ENCODE measurements at places on chromosomes 1 and 21.
A peak's percentile ranks its signal among the peaks of the same experiment; 100 is the strongest.

- H3K4me1 ChIP-seq = peaks cover 16% of the 10 kb centered on the region
- no peaks in the 10 kb centered on the region for H3K36me3 ChIP-seq
- H3K27me3 ChIP-seq = peaks cover 14% of the 10 kb centered on the region
- DNase-seq = peak; percentile 25
- no peak overlapping the region for H3K27ac ChIP-seq
These were observed 133.7 kb downstream of the PTPRU start for GRCh38 chr1:29370067-29370466.

DNA sequence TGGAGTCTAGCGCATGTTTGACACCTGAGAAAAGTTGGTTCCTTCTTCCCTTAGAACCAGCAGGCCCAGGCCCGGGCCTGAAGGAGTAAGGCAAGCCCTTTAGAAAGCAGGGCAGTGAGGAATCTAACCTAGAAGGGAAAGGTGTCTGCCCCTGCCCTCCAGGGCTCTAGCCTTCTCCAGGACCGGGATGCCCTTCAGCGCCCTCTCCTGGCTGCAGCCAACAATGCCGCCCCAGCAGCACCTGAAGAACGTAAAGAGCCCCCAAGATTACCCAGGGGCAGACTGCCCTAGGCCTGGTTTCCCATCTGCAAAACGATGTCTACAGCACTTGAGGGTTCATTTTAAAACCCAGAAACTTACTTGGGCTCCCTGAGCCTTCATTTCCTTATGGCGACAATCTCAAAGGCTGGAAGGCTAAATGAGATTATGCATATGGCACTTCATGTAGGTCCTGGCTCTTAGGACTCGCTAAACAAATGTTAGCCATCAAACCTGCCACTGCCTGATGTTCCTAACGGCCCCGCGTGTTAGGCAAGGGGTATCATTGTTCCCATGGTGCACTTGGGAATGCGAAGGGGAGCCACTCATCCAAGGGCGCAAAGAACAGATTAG is 106.7 kb upstream of the KLHDC7A start:
- H3K36me3 ChIP-seq = no peaks in the 10 kb centered on the region
- H3K27ac ChIP-seq = no peak overlapping the region
- no peak overlapping the region for H3K4me3 ChIP-seq
- no peak for DNase-seq
- H3K4me1 ChIP-seq = no peaks in the 10 kb centered on the region

GRCh38 chr1:50183378-50184133 is 74.8 kb downstream of the ELAVL4 start:
- DNase-seq = no peak
- H3K4me3 ChIP-seq = no peak overlapping the region
- H3K27me3 ChIP-seq = no peaks in the 10 kb centered on the region
- H3K36me3 ChIP-seq = no peaks in the 10 kb centered on the region
- H3K27ac ChIP-seq = no peak overlapping the region

DNA sequence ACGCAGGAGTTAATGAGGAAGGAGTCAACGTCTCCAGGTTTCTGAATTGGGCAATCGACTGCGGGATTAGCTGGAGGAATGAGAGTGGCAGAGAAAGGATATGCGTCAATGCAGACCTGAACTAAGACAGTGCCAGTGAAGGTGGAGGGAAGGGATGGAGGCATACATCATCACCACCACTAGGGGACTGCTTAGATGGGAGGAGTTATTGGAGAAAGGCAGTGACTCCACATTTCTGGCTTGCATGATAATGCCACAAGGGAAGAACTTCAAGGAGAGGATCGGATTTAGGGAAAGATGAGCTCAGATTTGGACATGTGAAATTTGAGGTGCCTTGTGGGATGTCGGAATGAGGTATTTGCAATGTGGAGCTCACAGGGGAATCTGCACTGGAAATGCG is 17.5 kb downstream of the VASH2 start:
- H3K27ac ChIP-seq = peak overlapping the region; percentile 81
- H3K4me1 ChIP-seq = peaks cover 54% of the 10 kb centered on the region
- H3K36me3 ChIP-seq = peaks cover 59% of the 10 kb centered on the region
- H3K4me3 ChIP-seq = no peak overlapping the region

DNA sequence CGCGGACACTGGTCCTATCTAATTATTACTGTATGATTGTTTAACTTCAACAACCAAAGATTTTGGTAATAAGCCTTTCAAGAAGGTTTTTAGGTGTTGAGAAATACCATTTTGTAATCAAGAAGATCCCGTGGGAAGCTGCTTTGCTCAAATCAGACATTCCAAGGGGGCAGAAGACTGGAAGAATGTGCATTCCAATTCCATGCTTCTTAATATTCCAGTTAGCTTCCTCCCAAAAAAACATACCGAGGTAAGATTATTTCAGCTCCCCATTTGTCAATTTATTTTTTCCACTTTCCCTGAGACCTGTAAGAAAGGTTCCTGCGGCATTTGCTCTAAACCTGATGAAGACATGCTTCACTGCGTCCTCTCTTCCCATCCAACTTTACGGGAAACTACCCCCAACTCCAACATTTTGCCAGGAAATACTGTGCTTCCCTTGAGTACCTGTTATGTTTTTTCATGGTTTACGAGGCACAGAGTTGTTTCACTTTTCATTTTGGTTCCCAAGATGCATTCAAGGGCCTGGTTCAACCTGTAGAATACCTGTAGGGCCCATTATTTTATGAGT is 4.1 kb downstream of the CNN3 start:
- peak overlapping the region; percentile 99 for H3K27ac ChIP-seq
- H3K4me1 ChIP-seq = peaks cover 38% of the 10 kb centered on the region
- no peaks in the 10 kb centered on the region for H3K27me3 ChIP-seq
- peak overlapping the region; percentile 15 for H3K4me3 ChIP-seq

DNA sequence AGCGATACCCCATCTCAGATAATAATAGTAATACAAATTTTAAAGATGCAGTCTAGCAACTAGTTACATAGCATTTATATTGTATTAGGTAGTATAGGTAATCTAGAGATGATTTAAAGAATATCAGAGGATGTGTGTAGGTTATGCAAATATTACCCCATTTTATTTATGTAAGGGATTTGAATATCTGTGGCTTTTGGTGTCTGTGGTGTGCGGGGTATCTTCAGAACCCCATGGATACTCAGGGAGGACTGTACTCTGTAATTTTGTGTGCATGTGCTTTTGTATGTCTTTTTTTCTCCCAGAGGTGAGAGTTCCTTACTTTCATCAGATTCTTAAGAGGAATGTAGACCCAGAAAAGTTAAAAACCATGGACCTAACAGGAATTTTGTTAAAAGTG is 12.8 kb downstream of the RNF2 start:
- no peak for DNase-seq
- no peaks in the 10 kb centered on the region for H3K27me3 ChIP-seq
- peaks cover 3% of the 10 kb centered on the region for H3K4me1 ChIP-seq
- no peaks in the 10 kb centered on the region for H3K36me3 ChIP-seq
- no peak overlapping the region for H3K4me3 ChIP-seq

- DNase-seq = no peak
- peaks cover 5% of the 10 kb centered on the region for H3K4me1 ChIP-seq
- no peaks in the 10 kb centered on the region for H3K27me3 ChIP-seq
- no peak overlapping the region for H3K4me3 ChIP-seq
- H3K27ac ChIP-seq = no peak overlapping the region
These were observed 71.6 kb downstream of the DNTTIP2 start for GRCh38 chr1:93807311-93807930.

DNA sequence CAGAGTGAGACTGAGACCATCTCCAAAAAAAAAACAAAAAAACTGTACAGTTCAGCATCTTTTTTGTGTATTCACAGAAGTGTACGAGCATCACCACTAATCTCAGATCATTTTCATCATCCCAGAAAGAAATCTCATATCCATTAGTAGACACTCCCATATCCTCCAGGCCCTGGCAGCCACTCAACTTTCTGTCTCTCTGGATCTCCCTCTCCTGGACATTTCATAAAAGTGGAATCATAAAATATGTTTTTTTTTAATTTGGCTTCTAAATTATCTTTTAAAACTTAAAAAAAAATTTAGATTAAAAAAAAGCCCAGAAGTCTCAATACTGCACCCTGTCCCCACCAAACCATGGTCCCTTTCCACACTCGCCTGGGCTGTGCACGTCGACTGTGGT is 22.1 kb downstream of the RIPPLY3 start:
- H3K36me3 ChIP-seq = no peaks in the 10 kb centered on the region
- no peak overlapping the region for H3K27ac ChIP-seq
- no peak for DNase-seq
- no peaks in the 10 kb centered on the region for H3K4me1 ChIP-seq

GRCh38 chr21:43312751-43313169 is 114.2 kb downstream of the SIK1 start:
- peaks cover 6% of the 10 kb centered on the region for H3K27me3 ChIP-seq
- peaks cover 40% of the 10 kb centered on the region for H3K4me1 ChIP-seq
- H3K4me3 ChIP-seq = no peak overlapping the region

DNA sequence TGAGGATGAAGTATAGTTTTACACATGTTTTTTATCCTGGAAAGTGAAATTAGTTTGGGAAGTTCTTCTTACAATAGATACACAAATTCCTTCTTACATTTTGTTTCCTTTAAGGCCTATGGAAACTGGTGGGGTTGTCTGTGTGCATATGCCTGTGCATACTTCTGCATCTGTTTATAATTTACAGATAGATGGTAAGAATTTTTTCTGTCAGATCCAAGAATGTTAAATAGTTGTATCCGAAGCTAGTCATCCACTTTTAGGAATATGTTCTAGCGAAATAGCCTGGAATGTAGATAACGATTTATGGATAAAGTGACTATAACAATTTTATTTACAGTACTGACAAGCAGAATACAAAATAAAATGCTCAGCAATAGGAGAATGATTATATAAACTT is 194.1 kb downstream of the ROR1 start:
- peaks cover 4% of the 10 kb centered on the region for H3K4me1 ChIP-seq
- no peaks in the 10 kb centered on the region for H3K27me3 ChIP-seq
- H3K36me3 ChIP-seq = no peaks in the 10 kb centered on the region

GRCh38 chr21:33302796-33303195 is 22.0 kb upstream of the IFNAR1 start:
- H3K4me3 ChIP-seq = no peak overlapping the region
- no peak for DNase-seq
- H3K27me3 ChIP-seq = no peaks in the 10 kb centered on the region
- H3K36me3 ChIP-seq = no peaks in the 10 kb centered on the region
- H3K27ac ChIP-seq = no peak overlapping the region

DNA sequence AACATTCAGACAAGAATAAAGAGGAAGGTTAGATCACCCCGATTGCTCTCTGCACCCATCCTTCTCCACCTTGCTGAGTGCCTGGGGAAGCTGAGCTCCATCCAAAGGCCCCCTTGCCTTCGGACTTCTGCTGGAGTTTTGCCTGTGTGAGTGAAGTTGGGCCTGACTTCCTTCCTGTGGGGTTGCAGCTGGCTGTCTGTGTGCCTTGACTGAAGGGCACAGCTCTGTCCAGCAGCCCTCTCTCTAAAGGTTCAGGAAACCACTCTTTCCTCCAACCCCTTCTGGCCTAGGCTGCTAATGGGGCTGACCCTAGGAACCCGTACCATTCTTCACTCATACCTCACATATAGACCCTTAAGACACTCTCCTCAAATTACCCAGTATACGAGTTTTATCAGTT is 173.4 kb upstream of the HMCN1 start:
- peak; percentile 20 for DNase-seq
- no peak overlapping the region for H3K27ac ChIP-seq
- no peak overlapping the region for H3K4me3 ChIP-seq
- no peaks in the 10 kb centered on the region for H3K4me1 ChIP-seq
- no peaks in the 10 kb centered on the region for H3K27me3 ChIP-seq

DNA sequence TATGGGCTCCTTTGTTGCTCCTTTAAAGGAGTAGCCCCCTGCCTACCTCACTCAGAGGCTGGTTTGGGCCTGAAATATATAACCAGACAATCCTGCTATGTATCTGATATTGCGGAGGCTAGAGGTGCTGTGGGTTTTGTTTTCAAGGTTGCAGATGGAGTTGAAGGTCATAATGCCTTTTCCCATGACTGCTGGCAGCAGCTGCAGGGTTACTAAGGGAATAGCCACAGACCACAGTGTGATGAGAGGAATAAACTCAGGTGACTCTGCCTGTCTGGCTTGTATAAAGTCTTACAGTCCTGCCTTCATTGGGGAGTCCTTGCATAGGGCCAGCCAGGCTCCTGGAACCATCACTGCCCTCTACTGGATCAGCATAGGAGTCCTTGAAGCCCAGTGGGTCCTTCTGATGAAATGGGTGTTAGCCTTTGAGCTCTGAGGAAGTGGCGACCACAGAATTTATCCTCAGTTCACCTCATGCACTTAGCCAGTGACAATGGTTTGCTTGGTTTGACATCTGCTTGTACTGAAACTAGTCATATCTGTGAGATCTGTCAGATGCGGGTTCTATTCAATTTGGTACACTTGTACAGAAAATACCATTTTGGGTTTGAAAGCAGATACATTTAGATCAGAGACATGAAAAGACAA is 174.4 kb upstream of the HMCN1 start:
- no peaks in the 10 kb centered on the region for H3K4me1 ChIP-seq
- H3K36me3 ChIP-seq = no peaks in the 10 kb centered on the region
- no peak overlapping the region for H3K4me3 ChIP-seq

Data from muscle of leg (tissue), 16 donors.